HS-5 (cell line): ENCODE measurements at places on chromosomes 3 and 15.
A peak's percentile ranks its signal among the peaks of the same experiment; 100 is the strongest.

DNA sequence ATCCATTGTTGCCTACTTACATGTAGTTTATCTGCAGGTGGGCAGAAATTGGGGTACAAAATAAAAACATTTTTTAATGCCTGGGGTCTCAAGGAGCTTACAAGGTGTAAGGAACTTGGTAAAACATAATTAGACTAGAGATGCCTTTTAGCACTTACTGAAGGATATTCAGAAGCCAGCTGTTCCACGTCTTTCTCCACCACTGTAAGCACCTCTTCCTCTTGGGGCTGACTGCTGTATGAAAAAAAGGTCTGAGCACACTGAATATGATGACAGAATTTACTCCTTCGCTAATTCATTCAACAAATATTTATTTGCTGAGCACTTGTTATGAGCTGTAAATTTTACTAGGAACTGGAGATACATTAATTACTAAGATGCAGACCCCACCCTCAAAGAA is 539.1 kb downstream of the UNC13C start:
- DNase-seq: no peak

DNA sequence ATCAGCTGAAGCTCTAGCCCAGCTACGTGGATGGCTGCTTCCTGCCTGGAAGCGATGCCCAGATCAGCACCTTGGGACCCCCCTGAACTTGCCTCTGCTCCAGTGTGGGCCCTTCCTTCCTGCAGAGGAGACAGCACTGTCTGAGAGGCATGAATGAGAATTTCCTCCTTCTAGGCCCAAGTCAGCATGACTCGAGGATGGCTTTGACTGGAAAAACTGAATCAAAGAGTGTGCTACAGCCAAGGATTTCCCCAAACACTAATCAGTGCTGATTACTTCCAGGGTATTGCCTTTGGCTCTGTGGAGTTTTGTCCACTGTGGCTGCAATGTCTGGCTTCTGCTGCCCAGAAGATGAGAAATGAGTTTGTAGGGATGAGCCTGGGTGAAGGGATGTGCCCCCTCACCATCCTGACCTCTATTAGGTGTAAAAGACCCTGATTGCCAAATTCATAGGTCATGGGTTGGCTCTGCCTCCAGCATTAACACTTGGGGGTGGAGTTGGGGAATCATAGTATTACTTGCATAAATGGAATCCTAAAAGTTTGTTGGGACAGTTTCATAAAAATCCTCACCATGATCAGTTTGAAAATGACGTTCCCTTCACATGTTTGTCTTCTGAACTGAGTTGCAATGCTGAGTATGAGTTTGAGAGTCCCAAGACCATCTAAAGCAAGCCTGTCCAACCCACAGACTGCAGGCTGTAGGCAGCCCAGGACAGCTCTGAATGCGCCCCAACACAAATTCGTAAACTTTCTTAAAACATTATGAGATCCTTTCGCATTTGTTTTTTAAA is 36.7 kb downstream of the FLNB start:
- DNase-seq: no peak

GRCh38 chr3:46496746-46497555 is 825 bp upstream of the RTP3 start:
- DNase-seq: no peak

DNA sequence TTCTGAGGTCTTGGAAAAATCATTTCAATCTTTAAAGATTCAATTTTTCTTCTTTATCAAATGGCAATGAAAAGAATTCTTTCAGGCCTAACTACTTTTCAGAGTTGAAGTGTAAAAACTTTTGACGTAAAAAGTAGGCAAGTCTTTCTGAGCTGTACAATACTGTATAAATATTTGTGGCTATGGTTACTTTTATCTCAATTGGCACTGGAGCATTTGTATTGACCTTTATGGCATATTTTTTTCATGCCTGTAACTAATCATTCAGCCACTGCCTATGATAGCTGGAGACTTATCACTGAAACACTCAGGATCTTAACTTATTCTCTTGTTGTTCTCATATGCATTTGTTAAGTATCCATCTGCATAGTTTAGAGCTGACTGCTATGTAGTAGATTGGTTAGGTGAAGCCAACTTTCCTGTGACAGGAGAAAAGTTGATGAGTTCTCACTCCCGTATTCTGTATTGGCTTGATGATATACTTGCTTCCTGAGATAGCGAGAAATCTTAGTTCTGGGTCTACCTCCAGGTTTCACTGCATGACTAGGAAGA is 290.4 kb upstream of the TBL1XR1 start:
- DNase-seq: no peak

DNA sequence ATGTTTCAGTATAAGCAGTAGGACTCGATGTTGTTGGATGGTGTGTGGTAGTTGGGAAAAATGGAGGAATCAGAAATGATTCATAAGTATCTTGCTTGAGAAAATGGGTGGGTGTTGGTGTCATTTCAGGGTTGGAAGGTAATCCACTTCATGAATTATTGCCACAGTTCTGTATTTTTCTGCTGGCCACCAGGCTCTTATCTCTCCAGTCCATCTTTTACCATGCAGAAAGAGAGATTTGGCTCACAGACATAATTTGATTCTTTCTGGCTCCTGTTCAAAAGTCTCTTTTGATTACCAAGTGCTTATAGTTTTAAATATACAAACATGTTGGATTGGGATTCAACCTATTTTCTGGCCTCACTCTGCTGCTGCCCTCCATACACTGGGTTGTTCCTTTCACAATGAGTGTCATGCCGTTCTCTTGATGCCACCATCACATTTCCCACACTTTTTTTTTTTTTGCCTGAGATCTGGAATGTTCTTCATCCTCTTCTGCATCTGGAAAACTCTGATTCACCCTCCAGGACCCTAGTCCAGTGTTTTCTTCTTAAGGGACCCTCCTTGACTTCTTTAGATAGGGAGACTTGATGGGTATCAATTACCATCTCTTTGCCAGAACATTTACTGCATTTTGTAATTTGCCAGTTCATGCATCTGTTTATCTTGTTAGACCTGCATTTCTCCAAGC is 69.4 kb upstream of the GAP43 start:
- no peak for DNase-seq

DNA sequence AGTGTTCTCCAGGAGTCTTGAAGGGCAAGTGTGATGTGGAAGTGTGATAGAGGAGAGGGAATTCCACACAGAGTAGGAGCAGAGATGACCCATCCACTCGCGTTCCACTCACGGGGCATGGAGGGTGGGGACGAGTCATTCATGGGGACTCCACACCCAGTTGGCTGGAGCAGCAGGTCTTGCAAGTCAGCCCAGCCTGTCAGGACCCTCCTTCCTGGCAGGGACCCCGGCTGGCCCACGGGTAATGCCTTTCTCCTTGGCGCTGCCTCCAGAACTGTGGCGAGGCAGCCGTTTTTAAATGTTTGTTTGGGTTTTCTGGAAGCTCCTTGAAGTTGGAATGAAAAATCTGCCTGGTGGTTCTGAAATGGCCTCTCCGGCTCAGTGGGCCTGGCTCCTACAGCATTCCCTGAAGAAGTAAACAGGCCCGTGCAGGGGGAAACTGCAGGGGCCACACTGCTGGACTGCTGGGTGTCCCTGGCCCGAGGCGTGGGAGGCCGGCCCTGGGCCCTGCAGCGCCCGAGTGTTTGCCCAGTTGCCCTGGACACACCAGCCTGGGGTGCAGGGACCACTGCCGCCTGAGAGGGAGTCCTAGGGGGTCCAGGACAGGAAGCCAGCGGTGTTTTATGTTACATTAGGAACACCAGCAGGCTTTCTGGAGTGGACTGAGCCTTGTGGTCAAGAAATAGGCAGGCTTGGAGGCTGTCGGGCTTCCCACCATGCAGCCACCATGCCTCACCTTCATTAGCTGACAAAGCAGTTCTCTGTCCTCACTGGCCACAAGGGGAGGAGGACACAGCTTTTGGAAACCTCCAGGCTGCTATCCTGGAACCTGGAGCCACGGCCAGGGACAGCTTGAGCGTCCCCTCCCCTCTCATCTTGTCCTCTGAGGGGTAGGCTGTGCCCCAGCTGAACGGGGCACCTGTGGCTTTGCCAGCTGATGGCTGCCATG is 61.3 kb downstream of the CEMIP start:
- no peak for DNase-seq

DNA sequence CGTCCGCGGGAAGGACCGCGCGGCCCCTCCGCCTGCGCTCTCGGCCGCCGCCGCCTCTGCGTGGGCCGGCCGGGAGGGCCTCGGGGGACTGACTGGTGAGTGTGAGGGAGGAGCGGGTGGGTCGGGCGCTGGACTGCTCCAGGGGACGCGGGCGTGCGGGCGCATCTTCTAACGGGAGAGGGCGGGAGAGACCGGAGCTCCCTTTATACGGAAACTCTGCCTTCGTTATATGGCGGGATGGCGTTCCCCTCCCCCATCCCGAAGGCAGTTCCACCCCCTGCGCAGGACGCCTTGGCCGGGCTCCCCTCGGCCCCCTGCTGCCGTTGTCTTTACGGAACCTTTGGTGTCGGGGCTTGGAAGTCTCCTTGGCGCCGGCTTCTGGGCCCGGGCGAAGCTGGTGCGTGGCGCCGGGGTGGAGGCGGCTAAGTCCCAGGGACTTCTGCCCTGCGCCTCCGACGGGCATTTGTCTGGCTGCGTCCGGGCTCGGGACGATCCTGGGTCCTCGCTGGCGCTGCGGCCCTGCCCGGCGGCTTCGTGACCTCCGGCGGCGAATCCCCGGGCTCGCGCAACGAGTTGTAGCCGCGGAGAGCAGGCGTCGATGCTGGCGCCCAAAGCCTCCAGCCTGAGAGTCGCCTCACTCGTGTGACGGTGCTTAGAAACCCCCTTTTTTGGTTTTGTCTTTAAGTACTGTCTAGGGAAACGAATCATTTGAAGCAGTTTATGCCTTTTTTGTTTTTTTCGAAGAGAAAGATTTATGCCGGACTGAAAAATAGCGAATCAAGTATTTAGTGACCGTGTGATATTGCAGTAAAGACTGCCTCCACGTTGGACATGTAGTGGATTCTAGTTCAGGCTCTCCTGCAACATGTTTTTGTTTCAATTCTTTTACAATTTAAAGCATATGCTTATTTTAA is 623 bp downstream of the ZNF639 start:
- DNase-seq: peak; percentile 38

DNA sequence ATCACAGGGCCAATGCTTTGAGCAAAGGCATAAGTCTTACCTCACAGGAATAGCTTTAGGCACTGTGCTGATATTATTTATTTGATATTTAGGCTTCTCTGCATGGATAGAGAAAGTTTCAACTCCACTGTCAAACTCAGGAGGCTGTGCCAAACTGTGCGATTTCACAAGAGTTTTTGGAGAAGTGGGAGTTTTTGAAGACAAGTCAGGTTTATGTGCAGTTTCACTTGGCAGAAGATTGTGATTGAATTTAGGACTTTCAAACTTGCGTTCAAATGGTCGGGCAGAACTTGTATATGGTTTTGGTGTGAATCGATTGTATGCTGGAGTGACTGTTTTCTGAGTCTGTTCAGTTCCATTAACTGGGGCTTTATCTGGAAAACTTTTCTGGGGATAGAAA is 113.7 kb downstream of the TJP1 start:
- no peak for DNase-seq

DNA sequence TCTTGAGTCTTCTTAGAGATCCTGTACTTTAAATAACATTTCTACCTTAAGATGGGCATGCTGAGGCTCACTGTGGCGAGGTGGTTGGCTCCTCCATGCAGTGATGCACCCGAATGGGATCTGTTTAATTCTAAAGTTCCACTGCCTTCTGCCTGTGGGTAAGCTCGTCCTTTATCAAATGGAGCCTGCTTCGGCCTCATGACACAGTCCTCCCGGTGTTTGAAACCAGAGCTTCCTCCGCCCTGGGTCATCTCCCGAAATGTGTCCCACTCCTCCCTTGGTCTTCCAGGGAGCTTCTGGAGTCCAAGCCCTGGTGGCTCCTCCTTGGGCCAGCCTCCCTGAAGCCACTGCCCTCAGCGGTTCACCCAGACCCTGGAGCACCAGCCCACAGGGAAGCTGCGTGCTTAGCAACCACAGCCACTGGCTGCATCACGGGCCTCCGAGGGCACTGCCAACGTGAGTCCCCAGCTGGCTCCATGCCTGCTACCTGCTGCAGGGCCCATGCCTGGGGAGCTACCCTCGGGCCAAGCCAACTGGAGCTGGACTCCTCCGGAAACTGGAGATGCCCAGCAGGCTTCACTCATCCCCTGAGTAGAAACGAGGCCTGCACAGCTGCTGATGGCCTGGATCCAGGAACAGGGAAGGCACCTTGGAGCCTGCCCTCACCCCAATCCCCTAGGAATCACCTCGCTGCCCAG is 3.3 kb downstream of the RHCG start:
- no peak for DNase-seq

DNA sequence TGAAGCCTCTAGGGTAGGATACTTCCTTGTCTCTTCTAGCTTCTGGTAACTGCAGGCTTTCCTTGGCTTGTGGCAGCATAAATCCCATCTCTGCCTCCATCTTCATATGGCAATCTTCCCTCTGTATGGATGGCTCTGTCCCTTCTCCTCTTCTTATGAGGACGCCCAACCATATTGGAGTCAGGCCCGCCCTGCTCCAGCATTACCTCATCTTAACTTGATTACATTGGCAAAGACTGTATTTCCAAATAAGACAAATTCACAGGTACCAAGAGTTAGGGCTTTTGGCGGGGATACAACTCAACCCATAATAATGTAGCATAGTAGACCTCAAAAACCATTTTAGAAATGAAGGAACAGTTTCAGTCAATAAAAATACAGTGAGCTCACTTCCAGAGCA is 75.4 kb downstream of the BDH1 start:
- DNase-seq: no peak

DNA sequence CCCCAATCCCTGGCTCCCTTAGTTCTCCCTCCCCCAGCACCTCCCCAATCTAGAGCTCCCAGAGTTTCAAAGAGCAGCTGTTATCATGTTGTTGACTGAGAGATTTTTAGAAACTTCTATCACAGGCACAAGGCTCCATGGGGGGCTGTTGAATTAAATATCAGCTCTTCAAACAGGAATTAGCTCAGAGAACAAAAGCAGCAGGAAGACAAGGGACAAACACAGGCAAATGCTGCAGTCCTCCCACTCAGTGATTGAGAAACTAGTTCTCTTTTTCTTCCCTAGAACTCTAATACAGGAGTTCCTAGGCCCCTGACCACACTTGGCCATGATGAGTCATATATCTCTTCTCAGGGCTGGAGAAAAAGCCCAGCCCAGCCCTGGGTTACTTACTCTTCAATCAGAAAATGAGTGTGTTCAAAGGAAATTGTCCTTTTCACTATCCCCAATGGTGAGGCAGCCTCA is 262.1 kb downstream of the IGSF11 start:
- DNase-seq: no peak

- peak; percentile 46 for DNase-seq
Observed at GRCh38 chr15:99016680-99017321, 9.2 kb upstream of the PGPEP1L start.

- DNase-seq: no peak
Observed at GRCh38 chr3:148990236-148990635, 1.1 kb upstream of the GYG1 start.

- DNase-seq: no peak
Observed at GRCh38 chr15:78492872-78493271, 14.5 kb upstream of the HYKK start.
